Epithelial cell of esophagus (primary cell): ENCODE measurements at places on chromosomes 7 and 10.

DNA sequence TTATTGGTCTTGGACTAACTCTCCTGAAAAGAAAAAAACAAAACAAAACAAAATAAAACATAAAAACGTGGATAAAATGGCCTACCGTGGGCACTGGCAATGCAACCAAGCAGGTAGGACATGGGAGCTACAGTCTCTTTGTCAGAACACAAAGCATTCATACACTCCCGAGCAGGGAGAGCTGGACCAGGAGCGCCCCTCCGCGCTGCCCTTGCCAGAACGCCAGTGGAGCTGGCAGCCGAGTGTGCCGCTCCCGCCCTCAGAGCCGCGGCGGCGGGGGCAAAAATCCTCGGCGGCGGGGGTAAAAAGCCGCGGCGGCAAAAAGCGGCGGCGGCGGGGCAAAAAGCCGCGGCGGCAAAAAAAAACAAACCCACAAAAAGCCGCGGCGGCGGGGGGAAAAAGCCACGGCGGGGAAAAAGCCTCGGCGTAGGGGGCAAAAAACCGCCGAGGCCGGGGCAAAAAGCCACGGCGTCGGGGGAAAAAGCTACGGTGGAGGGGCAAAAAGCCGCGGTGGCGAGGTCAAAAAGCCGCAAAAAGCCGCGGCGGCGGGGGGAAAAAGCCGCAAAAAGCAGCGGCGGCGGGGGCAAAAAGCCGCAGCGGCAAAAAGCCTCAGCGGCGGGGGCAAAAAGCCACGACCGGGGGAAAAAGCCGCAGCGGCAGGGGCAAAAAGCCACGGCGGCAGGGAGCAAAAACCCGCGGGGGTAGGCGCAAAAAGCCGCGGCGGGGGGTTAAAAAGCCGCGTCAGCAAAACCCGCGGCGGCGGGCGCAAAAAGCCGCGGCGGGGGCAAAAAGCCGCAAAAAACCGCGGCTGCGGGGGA is 418.1 kb downstream of the ZNF716 start:
- DNase-seq: peak; percentile 3

- no peak for DNase-seq
These were observed 280.2 kb downstream of the TCERG1L start for GRCh38 chr10:131031346-131031745.

GRCh38 chr7:141866974-141867373 is 25.7 kb upstream of the PRSS37 start:
- peak; percentile 58 for DNase-seq

- peak; percentile 62 for DNase-seq
These were observed 11.5 kb downstream of the PMS2 start for GRCh38 chr7:5997210-5997808.

GRCh38 chr7:95989301-95989700 is 216.9 kb downstream of the DYNC1I1 start:
- DNase-seq: no peak

DNA sequence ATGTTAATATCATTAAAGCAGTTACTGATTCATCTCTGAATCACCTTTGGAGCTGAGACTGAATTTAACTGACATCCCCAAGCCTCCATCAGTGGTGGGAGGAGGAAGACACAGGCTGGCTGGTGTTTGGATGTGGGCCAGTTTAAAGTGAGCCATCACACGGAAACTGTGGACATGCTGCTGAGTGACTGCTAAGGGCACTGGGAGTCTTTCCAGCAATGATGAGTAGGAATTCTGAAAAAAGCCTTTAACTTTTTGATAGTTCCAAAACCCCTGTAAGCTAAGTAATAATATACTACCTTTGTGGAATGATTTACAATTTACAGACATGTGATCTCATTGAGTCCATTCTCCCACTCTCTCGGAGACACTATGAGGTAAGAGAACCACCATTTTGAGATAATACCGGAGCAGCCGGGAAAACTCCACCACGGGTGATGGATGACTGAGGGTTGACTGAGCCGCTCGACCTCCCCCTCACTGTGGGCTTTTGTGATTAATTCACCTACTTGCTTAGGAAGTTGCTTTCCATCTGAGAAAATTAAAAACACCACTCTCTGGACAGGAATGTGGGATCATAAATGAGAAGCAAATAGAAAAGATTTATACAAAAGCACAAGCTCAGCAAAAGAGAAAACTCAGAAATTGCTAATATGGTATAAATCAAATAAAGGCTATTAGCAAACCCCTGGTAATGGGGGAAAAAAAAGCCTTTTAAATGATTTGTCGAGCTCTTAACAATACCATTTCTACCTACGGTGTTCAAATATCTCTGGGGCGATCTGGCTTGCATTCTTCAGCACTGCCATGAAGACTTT is 194.8 kb downstream of the FANK1 start:
- DNase-seq: peak; percentile 97
